ENCODE measurements at places on chromosomes 4 and X.

DNA sequence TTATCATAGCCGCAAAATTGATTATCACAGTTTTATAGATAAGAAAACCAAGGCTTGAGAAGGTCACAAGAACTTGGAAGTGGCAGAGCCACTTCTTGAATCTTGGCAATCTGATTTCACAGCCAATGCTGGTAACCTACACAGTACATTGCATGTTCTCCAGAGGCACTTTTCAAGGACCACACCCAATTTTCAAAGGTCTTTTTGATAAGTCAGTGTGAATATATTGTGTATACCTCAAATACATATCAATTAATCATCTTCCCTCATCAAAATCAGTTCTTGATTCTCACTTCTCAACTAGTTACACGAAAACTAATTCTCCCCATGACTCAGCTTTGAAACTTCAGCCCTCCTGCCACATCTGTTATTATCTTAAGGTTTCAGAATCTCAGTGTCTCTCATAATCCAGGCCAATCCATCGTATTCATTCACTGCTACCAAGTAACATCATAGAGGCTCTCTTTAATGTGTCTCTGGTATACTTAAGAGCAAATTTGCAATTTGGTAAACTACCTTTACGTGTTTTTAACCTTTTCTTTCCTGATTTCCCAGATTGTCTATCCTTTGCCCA, 16.8 kb downstream of the CAMK2D start:
- no peak for DNase-seq

DNA sequence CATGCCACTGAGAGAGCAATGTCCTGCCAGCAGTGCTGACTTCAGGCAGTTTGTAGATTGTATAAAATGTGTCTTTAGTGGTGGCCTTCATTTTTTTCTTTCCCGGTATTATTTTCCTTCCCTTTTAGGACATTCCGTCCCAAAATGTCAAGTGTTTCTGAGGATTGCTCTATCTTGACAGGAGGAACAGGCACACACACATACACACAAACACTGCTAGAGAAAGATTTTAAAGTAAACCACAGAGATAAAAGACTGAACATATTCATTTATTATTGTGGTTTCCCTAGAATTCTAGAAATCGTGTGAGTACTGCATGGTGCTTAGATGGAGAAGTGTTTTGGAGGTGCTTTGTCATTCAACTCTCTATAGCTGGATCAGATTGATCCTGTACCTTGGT, 111.9 kb downstream of the GABRB1 start:
- DNase-seq: no peak

DNA sequence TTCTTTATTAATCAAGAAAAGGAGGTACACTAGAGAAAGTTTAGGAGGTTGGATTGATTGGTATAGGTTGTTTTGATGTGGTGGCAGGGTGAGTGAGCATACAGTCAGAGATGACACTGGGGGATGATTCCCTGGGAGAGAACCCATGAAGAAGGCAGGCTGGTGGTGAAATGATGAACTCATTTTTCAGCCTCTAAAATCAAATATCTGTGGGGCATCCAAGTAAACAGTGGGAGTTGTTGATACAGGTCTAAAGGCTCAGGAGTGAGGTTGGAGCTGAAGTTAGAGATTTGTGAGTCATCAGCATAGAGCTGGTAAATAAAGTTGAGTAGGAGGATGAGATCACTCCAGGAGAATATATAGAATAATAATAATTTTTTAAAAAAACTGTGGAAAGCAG, 10.0 kb upstream of the AP1S2 start:
- no peak for DNase-seq

DNA sequence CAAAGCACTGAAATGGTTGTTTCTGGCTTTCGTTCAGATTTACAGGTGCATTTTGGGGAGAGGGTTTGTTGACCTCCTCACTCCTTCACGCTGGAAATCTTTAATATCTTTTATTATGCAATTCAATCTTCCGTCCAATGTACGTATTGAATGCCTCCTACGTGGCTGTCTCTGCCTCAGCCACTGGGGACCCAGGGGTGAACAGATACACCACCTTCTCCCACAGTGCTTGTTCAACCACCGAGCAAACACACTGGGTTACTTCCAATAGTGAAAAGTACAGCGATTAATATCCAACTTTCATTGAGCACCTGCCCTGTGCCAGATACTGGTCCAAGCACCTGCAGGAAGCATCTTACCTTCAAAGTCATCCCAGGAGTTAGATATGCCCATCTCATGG, 52.1 kb downstream of the NYX start:
- no peak for DNase-seq

DNA sequence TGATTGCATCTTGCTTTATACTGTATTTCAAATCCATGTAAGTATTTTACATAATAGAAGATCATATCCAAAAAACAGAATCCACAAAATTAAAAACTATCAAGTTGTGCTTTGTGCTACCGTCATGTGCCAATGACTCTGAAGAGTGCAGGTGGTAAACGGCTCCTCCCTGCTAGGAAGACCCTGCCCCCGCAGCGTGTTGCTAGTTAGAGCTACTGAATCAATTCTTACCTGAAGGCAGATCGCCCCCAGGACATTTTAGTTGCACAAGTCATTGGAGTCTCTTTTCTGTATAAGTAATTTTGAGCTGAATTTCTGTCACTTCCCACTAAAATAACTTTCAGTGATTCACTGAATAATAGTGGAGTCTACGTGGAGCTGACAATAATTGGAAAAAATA, 599.5 kb upstream of the ZFP42 start:
- no peak for DNase-seq

DNA sequence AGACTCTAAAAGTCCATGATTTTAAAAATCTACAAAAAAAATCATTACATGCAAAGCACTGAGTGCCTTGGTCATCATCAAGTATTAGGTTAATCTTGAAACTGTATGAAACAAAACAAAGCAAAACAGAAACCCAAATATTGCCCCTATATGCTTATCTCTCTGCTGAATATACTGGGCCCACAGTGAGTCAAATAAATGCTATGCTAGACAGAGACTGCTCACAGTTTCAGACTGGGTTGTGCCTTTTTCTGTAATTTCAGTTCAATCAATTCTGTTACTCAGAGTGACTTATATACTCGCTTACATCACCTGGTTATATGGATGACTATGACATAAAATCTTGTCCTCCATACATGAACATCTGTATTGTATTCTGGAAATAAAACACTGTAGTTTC, 257.1 kb upstream of the ACTRT1 start:
- no peak for DNase-seq

DNA sequence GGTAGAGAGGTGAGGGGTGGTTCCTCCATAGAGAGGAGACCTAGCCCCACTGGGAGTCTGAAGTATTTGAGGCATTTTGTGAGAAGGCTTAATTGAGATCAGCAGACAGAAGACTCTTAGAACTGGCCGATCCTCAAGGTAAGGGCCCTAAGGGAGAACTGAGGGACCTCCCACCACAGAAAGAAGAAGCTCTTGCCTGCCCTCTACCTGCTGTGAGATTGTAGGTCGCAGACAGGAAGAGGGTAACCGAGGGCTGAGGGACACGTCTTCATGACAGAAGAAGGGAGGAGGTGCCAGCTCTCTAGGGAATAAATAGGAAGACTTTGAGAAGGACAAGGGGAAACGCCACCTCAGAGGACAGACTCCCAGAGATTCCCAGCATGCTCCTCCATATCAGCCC, 24.1 kb upstream of the MAGEC1 start:
- DNase-seq: no peak

- no peak for DNase-seq
Measured at GRCh38 chr4:151418385-151418784, 9.4 kb downstream of the FHIP1A start.

- DNase-seq: no peak
Measured at GRCh38 chr4:67593741-67594175, 35.2 kb downstream of the STAP1 start.

GRCh38 chr4:74758551-74759145, 35.7 kb downstream of the BTC start:
- DNase-seq: no peak

- DNase-seq: no peak
Measured at GRCh38 chrX:124401696-124402095, 55.3 kb downstream of the SH2D1A start.

DNA sequence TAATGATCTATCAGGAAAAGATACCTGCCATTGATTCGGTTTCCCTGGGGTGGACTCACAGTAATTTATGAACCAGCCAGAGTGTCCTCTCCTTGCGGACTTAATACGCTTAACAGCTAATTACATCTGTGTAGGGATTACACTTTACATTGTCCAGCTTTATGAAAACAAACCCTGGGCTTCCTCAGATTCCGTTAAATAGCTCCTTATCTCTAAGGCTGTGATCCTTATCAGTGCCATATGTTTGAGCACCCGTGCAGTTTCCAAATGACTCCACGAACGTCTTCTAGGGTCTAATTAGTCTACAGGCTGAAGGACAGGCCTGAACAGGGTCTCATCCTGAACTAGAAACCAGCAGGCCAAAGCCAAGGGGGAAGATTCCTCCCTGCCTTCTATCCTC, 56.9 kb downstream of the KDR start:
- DNase-seq: no peak
